Central memory CD4-positive, alpha-beta T cell (primary cell): ENCODE measurements at places on chromosomes 7 and 10.
A peak's percentile ranks its signal among the peaks of the same experiment; 100 is the strongest.

- DNase-seq = no peak
Measured at GRCh38 chr7:92674379-92674778, 84.2 kb upstream of the FAM133B start.

GRCh38 chr7:107149863-107150262 is 18.9 kb upstream of the HBP1 start:
- no peak for DNase-seq

- no peak for DNase-seq
Measured at GRCh38 chr10:116112232-116113231, 160.5 kb downstream of the GFRA1 start.

GRCh38 chr10:126066456-126066855 is 170.1 kb downstream of the FANK1 start:
- DNase-seq = no peak

DNA sequence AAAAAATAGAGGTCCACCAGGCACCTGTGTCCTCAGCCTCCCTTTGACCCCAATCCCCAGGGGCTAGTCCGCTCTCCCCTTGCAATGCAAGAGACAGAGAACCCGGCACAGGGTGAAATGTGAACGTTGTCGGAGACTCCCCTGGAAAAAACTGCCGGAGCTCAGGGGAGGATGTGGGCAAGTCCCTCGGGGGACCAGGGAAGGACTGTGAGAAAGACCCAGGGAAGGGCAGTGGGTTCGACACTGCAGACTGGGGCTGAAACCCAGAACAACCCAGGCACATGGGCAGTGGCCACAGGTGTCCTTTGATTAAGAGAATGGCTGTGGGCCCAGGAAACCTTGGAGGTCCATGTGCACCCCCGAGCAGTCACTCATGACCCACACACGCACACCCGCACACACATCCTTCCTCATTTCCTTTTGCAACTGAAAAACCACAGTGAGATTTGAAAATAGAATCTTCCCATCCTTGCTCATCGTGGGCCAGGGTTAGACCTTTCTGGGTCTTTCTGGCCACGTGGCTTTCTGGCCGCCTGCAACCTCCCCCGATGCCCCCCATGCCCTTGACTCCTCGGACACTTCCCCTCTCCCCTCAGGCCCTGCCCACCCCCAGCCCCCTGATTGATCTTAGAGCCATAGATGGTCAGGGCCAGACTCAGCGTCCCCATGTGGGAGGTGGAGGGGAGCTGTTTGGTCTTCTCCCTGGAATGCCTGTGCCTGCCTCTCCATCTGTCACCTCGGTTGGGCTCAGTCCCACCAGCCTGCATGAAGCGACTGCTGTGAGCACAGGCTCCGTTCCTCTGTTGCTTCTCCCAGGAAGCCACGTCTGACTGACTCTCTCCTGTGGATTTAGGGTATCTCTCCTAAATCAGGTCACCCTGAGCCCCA is 7.9 kb downstream of the LAT2 start:
- DNase-seq = no peak

DNA sequence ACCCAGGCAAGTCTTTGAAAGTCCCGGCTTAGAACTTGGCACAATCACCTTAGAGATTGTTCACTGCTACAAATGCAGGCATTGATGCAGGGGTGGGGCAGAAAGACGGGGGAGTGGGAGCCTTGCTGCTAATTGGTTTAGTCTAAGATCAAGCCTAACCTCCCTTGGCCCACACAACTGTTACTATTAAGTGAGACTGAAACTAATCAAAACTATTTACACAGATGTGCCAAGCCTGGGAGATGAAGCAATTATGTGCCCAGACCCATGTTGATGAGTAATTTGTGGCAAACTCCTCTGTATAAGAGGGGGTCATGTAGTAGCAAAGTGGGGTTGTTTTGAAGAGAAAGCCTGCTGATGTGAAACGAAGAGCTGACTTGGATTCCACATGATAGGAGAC is 178.2 kb upstream of the ITGB1 start:
- DNase-seq = peak; percentile 41

- DNase-seq = no peak
Measured at GRCh38 chr10:71255808-71256660, 43.7 kb downstream of the UNC5B start.

DNA sequence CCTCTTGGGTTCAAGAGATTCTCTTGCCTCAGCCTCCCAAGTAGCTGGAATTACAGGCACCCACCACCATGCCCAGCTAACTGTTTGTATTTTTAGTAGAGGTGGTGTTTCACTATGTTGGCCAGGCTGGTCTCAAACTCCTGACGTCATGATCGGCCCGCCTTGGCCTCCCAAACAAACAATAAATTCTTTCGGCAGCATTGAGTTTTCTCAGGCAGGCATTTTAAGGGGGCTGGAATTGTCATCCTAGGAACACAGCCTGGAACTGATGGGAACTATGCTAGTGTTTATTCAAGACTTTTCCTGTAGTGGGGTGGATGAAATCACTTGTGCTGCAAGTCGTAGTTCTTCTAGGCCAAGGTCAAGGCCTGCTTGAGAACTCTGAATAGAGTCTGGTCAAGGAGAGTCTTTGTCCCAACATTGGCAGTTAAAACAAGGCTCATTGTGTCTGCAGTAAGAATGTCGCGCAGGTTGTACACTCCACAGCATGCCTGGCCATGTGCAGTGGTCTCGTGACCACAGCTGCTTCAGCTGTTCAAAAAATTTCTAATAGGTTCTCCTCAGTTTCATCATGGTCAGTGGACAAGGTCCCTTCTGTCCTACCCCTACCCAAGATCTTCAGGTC is 92.8 kb downstream of the HECW1 start:
- DNase-seq = no peak

GRCh38 chr10:6721480-6721879 is 141.4 kb upstream of the PRKCQ start:
- no peak for DNase-seq

GRCh38 chr7:91162436-91162835 is 101.8 kb upstream of the FZD1 start:
- DNase-seq = no peak

- no peak for DNase-seq
Measured at GRCh38 chr7:156829669-156830336, 63.2 kb downstream of the LMBR1 start.

DNA sequence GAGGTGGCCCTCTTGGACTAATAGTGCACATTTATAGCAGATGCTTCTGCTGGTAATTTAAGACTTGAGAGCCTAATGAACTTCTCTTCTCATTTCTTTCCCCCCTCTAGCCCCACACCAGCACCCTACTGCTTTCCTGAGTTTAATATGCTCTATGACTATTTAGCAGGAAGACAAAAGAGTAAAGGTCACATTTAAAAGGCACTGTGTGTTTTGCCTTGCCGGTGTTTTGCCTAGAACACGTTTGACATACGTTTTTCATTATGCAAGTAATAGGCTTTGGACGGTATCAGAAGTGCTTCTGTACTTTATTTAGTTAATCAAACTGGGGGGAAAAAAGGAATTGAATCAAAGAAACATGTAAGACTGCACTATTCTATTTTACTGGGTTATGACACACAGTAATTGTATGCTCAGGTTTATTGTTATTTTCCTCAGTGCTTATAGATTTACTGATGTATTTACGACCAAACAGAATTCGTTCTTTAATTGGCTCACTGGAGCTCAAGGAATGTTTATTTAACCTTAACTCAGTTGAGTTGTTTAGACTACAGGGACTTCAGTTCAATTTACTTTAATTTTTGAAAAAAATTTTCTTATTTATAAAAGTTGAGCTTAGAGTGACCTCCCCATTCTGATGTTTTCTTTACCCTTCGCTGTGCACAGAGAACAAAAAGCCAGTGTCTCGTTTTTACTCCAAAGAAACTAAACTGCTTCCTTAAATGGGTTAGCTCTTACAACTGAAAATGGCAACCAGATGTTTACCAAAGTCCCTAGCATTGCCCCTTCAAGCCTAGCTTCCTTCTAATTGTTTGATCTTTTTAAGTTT is 35.4 kb downstream of the CPED1 start:
- no peak for DNase-seq

- no peak for DNase-seq
Measured at GRCh38 chr10:21161647-21162046, 264.5 kb upstream of the NEBL start.

GRCh38 chr10:114767986-114768821 is 53.4 kb upstream of the FHIP2A start:
- no peak for DNase-seq
